Stimulated activated naive B cell treated with anti-CD40 and anti-IgM and Interleukin-4, amounts not matched to agents 10 μg/mL and 1 μg/mL and 100 μg/mL, for 72 hours (primary cell): ENCODE measurements at places on chromosomes 2 and 18.
A peak's percentile ranks its signal among the peaks of the same experiment; 100 is the strongest.

- no peak for DNase-seq
Observed at GRCh38 chr2:169221745-169222369, 140.5 kb downstream of the LRP2 start.

DNA sequence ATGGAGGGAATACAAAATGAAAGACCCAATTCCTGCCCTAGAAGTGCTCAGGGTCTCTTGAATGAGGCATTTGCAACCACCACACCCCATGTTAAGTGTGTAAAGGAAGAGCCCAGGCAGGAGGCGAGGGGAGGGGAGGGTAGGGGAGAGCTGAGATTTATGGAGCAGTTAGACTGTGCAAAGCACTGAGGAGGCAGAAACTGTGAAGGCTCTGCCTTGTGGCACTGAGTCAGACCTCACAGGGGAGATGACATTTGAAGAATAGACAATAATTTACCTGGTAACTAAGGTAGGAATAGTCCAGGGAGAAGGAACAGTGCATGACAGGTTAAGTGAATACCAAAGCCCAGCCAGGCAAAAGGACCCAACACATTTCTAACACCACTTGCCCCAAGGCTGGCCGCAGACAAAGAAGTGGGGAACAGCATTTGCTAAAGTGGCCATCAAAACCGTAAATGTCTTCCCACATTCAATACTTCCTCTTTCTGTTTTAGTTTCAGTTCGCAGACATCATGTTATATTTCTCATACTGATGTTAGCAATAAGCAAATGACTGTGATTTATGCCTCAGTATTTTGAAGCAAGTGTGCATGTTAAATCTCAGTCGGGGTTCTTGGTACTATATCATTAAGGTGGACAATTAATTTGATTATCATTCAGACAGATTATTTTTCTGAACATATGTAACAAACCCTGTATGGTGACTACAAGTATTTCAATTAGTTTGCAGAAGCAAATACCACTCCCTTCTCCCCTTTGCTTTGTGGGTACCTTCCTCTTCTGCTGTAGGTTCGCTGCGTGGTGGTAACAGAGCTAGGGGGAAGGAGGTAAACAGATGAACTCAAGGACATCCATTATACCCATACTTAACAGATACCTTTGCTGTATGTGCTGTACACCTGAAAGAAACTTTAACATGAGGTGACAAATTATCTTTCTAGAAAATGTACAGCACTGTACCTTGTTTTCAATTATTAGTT is 27.5 kb downstream of the CDH20 start:
- peak; percentile 13 for DNase-seq

DNA sequence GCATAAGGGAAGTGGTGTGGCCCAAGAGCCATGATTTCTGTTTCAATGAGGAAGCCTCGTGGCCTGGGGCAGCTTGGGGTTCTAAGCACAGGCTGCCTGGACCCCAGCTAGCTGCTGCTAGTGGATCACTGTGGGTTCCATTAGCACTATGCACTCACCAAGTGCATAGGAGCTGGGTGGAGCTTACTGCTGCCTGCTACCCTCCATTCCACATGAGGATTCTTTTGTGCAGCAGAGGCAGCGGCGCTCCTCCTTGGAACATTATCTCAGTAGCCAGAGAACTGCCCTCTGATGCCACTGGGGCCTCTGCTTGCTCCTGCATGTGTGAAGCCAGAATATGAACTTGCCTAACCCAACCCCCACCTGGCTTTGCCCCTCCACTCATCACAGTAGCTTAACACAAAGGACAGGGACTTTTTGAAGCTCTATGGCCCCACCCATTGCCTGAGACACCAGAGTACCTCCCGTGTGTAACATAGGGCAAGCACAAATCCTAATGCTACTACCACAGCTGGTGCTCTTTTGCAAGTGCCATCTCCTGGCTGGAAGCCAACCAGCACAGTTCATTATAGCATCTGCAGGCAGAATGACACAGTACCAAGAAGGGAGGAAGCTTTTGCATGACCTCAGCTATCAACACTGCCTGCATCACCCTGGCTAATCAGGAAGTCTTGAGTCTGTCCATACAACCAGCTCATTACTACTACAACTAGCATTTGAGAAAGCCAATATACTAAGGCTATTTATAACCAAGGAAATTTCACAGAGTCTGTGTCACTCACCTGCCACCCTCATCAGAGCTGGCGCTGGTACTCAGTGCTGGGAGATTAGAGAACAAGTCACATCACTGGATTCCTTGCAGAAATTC is 297.0 kb upstream of the GULP1 start:
- no peak for DNase-seq

DNA sequence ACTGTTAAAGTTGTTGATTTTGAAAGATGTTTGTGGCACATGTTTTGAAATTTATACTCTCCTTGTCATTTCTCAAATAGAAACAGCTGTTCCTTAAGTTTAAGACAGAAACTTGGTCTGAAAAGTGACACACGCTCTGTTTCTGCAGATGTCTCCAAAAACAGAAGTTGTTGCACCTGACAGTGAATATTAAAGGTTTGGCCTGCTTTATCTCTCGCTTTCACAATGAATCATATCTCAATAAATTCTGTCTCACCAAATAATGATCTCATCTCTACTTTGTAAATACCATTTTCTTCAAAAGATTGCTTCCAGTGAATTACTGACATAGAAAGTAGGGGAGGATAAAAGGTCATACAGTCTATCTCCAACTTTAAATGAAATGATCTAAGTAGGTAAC is 294.9 kb upstream of the SYT4 start:
- DNase-seq = no peak

DNA sequence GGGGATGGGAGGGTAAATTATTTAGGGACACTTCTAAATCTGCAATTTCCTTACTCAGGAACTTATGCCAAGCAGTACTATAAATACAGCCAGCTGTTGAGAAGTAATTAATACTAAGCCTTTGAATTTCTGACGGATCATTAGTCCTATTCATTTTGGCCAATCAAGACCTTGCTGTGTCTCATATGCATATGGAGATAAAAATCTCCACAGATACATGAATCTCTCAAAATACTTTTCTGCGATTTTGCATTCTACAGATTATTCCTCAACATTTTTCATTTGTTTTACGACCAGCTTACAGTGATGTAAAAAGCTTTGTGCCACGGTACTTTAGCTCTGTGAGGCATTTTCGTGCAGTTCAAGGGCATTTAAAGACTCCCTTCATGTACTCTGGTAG is 16.7 kb downstream of the LANCL1 start:
- no peak for DNase-seq

DNA sequence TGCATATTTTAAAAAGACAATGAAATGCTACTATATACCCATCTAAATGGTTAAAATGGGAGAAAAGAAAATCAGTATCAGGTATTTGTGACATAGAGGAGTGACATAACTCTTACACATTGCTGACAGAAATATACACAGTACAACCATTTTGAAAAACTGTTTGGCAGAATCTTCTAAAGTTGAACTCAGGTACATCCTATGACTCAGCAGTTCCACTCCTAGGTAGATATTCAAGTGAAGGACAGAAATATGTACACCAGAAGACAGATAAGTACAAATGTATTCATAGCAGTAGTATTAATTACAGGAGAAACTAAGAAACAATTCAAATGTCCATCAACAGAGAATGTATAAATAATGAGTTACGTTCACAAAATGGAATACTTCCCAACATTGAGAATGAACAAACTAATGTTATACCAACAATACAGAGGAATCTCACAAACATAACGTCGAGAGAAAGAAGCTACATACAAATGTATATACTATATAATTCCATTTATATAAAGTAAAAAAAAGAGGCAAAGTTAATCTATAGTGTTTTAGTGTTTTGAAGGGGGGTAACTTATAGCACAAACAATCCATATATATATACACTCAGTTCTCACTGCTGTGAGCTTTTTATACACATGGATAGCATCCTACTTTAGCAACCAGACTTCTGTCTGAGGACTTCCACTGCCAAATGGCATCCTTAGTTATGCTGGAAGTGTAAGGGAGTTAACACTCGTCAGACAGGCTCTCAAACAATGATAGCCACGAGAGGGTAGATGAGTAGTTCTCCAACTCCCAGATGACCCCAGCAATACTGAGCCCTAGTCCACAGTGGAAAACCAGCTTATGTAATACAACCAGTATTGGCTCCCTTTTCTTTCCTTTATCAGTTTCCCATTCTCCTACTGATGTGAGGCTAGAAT is 172.5 kb downstream of the NBAS start:
- DNase-seq = no peak

DNA sequence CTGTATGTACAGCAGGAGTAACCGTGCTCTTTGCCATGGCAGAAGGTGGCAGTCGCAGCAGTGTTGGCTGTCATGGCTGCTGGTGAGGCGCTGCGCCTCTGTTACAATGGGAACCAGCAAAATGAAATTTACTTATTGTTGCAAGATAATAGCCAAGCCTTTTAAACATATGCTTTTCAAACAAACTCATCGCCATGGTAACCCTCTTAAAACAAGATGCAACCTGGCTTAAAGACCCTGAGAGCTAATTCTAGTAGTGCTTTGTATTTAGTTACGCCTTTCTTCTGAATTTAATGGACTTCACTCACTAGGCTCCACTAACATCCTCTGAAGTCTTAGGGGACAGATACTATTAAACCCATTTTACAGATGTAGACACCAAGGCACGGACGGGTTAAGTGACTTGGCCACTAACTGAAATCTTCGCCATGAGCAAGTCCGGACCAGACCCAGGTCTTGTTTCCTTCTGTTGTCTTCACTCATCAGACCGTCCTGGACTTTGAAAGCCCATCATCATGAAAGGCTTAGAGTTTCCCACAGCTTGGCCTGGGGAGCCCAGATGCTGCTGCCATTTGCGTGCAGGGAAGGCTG is 111.6 kb upstream of the ODC1 start:
- no peak for DNase-seq

- no peak for DNase-seq
Observed at GRCh38 chr2:502831-503230, 174.4 kb downstream of the TMEM18 start.

- DNase-seq = no peak
Observed at GRCh38 chr2:184463102-184463865, 135.0 kb upstream of the ZNF804A start.

DNA sequence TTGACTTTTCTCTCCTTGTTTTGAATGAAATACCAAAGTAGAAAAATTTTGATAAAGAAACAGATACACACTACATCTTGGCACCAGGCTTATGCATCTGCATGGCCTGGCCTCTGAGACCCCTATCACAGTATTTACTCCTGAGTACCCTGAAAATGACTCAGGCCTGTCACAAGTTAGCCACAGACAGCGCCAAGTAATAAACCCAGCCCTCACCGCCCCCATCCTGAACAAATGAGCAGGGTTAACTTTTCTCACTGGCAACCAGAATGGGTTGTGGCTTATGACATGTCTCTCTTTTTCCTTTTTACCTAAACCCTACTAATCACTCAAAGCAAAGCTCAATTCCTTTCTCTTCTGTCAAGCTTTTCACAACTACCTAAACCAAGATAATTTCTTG is 35.3 kb downstream of the SPRED2 start:
- DNase-seq = no peak

GRCh38 chr2:172804423-172804822 is 68.8 kb downstream of the RAPGEF4 start:
- no peak for DNase-seq

GRCh38 chr2:215615803-215616174 is 179.9 kb upstream of the FN1 start:
- DNase-seq = no peak

GRCh38 chr2:234763002-234763873 is 188.6 kb upstream of the SH3BP4 start:
- DNase-seq = no peak

DNA sequence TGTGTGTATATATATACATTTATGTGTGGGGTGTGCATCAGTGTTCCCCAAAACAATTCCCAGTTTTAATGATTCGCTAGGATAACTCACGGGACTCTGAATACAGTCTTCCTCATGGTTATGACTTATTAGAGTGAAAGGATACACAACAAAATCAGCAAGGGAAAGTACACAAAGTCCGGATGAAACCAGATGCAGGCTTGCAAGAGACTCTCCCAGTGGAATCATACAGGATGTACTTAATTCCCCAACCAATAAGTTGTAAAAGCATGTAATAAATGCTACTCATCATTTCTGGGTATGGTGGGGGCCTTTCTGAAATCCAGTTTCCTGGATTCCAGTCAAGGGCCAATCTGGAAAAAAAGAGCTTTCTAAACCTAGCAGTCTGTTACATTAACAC is 654.1 kb upstream of the SYT4 start:
- DNase-seq = no peak

DNA sequence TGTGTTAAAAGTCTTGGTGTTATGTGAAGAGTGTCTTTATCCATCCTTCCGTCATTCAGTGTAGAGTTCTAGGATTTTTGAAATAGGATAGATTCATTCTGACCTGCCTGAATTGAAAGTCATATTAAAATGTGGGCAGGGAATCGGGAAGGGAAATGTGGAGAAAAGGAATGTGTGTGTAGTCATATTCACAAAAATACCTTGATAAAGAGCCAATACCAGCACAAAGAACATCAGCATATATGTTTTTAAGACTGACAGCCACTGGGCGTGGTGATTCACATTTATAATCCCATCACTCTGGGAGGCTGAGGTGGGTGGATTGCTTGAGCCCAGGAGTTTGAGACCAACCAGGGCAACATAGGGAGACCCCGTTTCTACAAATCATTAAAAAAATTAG is 188.1 kb downstream of the CAMKMT start:
- no peak for DNase-seq

GRCh38 chr2:129876541-129876940 is 102.9 kb upstream of the RAB6C start:
- no peak for DNase-seq
